Umbilical cord (tissue), 2 donors: ENCODE measurements at places on chromosomes 16 and 17. TPM values are rescaled to one million over a fixed set of nuclear protein-coding genes. Genes with fewer than 3 reads are reported as not detected.

TBC1D3E gene
- not detected for total RNA-seq

CES5A gene
- total RNA-seq: not detected

RHBDL3 gene
- not detected for total RNA-seq

RHBDF1 gene
- total RNA-seq: 27.4 TPM

CFAP52 gene
- total RNA-seq: not detected

NDRG4 gene
- total RNA-seq: 22.6 TPM

ADAP2 gene
- 62.4 TPM for total RNA-seq

SAMD14 gene
- 5.5 TPM for total RNA-seq

KRT33A gene
- 1.4 TPM for total RNA-seq

NPIPA3 gene
- 0.96 TPM for total RNA-seq

FGF11 gene
- 12.8 TPM for total RNA-seq

ACE gene
- 4.8 TPM for total RNA-seq

IKZF3 gene
- 3.4 TPM for total RNA-seq

KRTAP4-4 gene
- 2.6 TPM for total RNA-seq

SLC5A10 gene
- 0.48 TPM for total RNA-seq

BRIP1 gene
- total RNA-seq: 10.6 TPM

KRTAP2-3 gene
- 20.5 TPM for total RNA-seq

ZNF263 gene
- 53.7 TPM for total RNA-seq

COPRS gene
- total RNA-seq: 103 TPM

RAD51D gene
- 3.4 TPM for total RNA-seq

DYNLRB2 gene
- total RNA-seq: 3.1 TPM

SOX15 gene
- 1.9 TPM for total RNA-seq

CD2BP2 gene
- 20.9 TPM for total RNA-seq

PABPN1L gene
- 1.7 TPM for total RNA-seq

CRHR1 gene
- 3.9 TPM for total RNA-seq

KRT12 gene
- total RNA-seq: 4.6 TPM

CPHXL gene
- total RNA-seq: 2.9 TPM

TBC1D3 gene
- 2.2 TPM for total RNA-seq

PHF23 gene
- total RNA-seq: 29.1 TPM

IL4R gene
- 13.0 TPM for total RNA-seq

ACAP1 gene
- total RNA-seq: 5.3 TPM

STX1B gene
- total RNA-seq: 1.2 TPM

TNP2 gene
- total RNA-seq: 5.3 TPM

CFAP97D1 gene
- total RNA-seq: 1.4 TPM

RTN4RL1 gene
- not detected for total RNA-seq

AIPL1 gene
- 2.2 TPM for total RNA-seq

TBC1D3C gene
- total RNA-seq: 8.7 TPM

IRF8 gene
- total RNA-seq: 19.5 TPM

CMIP gene
- 24.8 TPM for total RNA-seq

PPM1D gene
- total RNA-seq: 7.5 TPM

CMTR2 gene
- 38.5 TPM for total RNA-seq

PYCARD gene
- 16.1 TPM for total RNA-seq

KRTAP9-4 gene
- 1.2 TPM for total RNA-seq
